CD4-positive, alpha-beta T cell treated with Interleukin-10 for 1 hour (primary cell): ENCODE measurements at places on chromosomes 11 and 22.

DNA sequence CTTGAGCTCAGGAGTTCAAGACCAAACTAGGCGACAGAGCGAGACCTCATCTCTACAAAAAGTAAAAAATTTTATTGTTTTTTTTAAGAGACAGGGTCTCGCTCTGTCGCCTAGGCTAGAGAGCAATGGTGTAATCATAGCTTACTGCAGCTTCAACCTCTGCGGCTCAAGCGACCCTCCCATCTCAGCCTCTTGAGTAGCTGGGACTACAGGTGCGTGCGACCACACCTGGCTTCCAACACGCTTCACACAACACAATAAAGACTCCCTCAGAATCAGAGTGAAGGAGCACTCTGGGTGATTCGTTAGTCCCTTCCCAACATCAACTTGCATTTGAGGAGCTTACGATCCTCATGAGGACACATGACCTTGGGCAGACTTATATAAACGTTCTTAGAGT is 79.5 kb upstream of the APOA1 start:
- no peak for DNase-seq

DNA sequence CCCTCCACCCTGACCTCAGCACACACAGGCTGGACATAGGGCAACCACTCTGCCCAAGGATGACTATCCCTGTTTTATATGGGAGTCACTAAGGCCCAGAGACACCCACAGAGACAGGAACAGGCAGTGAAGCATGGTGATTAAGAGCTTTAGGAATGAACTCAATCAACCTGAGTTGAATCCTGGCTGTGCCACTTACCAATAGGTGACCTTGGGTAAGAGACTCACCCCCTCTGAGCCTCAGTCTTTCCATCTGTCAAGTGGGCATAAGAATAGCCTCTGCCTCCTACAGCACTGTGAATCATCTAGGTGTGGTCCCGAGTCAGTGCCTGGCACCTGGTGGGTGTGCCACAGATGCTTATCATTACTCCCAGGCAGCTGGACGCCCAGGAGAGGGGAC is 6.8 kb downstream of the CRYBB1 start:
- no peak for DNase-seq

DNA sequence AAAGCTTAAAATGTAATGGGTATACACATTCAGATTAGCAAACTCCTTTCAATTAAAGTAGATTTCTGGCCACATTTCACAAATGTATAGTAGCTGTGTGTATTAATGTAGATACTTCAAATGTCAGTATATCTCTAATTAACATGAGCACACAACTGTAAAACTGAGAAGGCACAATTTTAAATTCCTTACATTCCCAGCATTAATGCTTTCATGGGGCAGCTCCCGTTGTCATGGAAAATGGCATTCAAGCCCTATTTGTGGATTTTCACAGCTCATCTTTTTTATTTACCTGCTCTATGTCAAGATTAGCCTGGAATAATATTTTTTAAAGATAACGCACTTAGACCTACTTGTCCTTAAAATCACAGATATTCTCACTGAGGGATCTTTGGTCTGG is 113.6 kb upstream of the SOX6 start:
- DNase-seq, result no peak

DNA sequence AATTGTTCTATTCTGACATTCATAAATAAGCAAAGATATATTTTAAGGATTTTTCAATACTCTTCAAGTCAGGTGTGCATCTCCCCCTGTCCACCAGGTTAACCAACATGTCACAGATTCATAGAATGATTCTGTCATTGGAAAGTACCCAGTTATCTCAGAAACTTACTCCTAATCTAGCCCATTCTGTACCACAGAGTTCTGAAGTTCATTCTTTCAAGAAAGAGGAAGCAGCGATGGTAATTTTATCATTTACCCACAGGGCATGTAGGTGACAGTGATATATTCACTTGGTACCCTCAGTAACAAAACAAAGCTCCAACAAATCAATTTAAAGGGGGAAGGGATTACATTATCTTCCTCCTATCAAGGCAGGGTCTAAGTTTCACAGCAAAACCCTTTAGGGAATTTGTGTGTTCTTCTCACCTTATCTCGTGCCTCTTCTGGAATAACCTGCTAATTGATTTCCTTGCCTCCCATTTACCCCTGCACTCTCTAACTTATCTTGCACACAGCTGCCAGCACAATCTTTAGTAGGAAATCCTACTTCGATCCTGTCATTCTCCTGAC is 19.0 kb upstream of the MPPED2 start:
- no peak for DNase-seq

DNA sequence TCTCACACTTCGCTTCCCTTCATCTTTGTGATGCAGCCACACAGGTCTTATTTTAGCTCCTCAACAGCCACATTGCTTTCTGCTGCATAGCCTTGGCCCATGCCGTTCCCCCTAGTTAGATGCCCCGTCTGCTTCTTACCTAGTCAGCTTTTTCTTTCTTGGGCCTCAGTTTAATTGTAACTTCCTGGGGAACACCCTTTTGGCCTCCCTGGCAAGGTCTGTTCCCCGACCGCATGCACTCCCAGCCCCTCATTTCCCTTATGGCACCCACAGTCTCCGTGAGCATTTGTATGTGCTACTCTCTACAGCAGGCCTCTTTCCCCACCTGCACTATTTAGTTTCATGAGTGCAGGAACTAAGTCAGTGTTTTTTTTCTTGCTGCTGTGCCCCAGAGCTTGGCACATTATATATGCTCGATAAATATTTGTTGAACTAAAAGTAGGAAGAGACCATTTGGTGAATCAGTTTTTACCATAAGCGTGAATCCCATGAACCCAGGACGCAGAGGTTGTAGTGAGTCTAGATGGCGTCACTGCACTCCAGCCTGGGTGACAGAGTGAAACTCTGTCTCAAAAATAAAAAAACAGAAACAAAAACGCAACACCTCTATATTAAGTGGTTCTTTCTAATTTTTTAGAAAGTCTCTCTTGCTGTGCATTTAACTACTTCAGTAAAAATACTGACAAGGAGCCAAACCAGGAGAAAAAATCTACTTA is 38.5 kb downstream of the TNRC6B start:
- DNase-seq, result peak; percentile 46

DNA sequence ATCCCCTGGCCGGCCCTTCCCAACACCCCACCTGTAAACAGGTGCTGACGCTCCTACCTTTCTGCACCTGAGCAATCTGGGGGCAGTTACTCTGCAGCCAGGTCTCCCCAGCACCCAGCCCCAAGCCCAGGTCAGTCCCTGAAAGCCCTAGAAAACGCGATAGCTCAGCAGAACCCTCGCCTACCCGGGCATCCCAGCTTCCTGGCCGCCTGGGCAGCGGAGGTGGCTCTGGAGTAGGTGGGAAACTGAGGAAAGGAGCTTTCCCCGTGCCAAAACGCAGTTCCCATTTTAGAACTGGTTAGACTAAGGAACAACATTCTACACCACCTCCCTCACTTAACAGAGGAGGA is 445 bp downstream of the SYTL2 start:
- no peak for DNase-seq

DNA sequence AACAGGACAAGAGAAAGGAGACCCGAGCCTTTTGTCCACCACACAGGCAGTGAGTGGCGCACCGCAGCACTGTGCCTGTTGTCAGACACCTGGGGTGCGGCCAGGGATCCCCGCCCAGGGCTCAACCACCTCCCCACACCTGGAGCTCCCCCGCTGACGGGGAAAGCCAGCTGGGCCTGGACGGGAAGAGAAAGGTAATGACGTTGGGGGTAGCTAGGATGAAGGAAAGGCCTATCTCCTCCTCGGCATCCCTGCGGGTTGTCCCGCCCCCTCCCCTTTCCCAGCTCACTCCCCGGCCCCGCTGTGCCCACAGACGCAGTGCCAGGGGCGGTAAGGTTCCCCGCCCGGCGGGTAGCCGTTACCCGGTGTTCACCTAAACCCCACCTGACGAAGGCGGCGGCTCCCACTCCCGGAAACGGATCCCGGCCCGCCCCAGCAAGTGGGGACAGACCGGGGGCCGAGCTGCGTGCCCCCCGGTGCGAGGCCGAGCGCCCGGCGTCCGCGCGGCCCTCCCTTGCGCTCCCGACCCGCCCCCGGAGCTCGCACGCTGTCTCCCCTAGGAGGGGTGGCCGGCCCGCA is 495 bp downstream of the HYOU1 start:
- DNase-seq, result peak; percentile 68

- no peak for DNase-seq
These were observed 7.3 kb downstream of the CADM1 start for GRCh38 chr11:115496892-115497291.

DNA sequence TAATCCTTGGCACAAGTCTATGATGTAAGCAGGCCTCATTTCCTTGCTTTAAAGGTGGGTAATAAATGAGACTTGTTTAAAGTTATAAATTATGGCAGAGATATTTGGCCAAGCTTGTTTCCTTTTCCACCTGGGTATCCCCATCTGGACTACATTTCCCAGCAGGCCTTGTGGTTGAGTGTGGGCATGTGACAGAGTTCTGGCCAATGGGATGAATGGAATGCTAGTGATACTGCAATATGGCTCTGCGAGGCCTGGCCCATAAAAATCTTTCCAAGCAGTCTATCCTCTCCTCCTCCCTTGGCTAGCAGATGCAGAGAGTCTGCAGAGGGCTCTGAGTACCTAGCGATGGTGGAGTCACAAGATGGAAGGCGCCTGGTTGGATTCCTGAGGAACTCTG is 102.5 kb downstream of the TIMP3 start:
- DNase-seq, result peak; percentile 28

DNA sequence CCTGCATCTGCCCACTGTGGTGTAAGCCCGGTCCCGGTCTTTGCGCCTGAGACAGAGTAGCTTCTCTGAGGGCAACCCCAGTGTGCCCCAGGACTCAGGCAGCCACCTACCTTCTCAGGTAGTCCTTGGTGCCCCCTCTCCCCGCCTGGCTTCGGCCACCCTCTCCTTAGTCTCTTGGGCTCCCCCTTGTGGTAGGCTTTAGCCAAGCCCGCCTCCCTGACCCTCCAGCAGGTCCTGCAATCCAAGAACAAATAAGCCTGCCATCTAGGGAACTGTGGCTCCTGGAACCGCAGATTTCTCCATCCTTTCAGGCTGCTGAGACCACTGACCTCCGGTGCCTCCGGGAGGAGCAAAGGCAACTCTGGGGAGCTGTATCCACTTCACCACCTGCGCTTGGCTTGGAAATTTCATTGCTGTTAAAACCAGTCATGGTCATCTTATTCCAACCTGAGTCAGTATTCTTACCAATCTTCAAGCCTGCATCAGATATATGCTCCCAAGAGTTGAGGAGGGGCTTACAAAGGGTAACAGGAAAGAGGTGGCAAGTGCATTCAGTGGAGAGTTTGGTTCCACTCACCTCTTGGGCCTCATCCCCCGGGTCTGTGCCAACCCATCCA is 52.8 kb upstream of the TENM4 start:
- DNase-seq, result peak; percentile 25

DNA sequence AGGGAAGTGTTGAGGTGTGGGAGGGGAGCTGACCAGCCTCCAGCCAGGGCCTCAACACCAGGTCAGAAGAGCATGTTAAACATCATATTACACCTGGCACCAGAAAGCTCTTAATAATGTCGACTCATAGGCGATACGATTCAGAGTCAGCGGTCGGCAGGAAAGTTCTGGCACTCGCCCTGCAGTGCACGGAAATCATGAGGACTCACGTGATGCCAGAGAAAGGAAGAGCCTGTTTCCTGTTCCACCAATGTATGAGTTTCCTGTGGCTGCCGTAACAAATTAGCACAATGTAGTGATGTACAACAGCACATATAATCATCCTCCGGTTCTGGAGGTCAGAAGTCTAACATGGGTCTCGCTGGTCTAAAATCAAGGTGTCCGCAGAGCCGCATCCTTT is 198.8 kb downstream of the BARX2 start:
- DNase-seq, result no peak

DNA sequence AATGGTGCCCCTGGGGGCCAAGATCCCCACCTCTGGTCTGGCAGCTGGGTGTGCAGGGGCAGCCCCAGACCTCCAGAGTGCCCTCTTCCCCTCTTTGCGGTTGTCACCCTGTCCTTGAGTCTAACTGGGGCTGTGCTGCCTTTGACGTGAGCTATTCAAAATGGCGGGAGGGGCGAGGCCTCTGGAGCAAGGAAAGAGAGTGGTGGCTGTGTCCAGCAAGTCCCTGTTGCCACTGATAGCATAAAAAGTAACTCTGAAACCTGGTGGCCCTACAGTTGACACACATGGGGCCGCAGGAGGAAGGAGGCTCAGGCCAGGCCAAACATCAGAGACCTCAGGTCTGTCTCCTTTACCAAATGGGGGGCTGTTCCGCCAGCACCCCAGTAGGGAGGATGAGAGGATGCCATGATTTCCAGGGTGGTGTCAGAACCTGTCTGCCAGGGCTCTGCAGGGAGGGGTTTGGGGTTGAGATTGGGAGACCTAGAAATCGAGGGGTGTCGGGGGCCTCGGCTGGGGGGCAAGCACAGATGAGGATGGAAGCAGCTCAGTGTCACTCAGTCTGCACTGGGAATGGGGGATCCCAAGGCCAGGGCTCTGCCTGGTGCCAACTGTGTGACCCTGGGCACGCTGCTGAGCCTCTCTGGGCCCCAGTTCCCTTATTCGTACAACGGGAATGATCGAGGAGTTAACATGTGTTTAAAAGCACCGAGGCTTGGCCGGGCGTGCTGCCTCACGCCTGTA is 49.2 kb upstream of the KCNQ1OT1 start:
- no peak for DNase-seq

GRCh38 chr11:1220941-1221721 is 1.7 kb upstream of the MUC5B start:
- DNase-seq, result no peak

- DNase-seq, result no peak
These were observed 12.0 kb downstream of the SART1 start for GRCh38 chr11:65973439-65974110.

DNA sequence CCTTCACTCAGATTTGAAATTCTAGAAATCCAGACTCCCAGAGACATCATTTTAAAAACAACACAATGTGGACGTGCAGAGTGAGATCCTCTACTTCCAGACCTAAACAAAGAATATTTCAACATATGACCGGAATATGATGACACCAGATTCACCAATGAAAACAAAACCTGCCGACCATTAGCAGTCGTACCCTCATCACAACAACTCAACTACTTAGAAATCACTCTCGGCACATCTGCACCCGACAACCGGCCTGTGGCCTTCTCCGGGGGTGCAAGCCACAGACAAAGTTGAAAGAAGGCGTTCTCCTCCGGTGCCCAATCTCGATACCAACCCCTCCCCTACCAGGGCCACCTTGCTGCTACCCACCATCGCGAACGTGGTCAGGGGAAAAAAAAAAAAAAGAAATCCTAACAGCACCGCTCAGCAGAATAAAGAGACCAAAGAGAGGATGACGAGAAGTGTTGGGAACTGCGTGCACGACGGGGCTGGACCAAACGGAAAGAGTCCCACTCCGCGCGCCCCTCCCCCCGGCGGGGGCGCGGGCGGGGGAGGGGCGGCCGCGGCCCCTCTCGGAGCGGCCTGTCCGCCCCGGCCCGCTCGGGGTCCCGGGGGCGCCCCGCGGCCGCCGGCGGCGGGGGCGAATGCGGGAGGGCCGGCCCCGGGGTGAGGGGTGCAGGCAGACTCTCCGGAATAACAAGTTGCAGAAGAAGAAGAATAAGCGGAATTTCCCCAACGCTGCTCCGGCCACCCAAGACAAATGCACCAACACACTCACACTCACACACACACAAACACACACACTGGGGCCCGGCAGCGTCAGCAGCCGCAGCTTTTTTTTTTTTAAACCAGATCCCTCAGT is 1.7 kb downstream of the PHF21A start:
- DNase-seq, result peak; percentile 88

- no peak for DNase-seq
These were observed 96.6 kb upstream of the POU2AF2 start for GRCh38 chr11:111148953-111149352.
